Activated CD4-positive, alpha-beta T cell treated with anti-CD3 and anti-CD28 coated beads, Interleukin-2, amount 50 U/mL, for 24 hours (primary cell): ENCODE measurements at places on chromosomes 12 and 14.

DNA sequence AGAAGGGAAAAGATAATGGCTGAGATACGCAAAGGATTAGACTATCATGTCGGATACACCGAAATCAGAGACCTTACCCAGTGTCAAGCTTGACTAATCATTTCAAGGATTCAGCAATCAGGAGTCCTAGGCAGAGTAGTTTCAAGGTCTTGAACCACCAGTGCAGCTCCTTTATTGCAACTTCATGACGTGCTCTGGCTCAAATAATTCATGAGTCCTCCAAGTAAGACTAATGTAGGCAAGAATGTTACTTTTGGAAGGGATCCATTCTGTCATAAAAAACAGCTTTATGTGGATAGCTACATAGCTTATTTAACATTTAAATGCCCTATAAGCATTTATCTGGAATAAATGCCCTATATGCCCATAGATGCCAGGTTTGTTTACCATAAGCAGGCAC is 123.2 kb downstream of the LMO3 start:
- no peak for DNase-seq

DNA sequence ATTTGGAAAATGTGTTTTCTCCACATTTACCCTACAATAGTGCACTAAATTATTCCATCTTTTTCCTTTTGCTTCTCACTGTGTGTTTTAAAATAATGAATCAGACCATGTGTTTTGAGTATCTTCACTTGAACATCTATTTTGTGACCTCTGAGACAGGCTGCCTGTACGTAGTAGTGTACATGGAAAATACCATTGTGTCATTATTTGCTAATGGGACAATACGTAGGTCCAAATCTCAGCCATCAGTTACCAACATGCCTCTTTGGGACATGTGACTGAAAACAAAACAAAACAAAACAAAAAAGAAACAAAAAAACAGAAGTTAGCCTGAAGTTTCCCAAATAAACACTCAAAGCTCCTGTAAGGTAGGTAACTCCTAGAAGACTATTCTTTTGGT is 7.1 kb upstream of the MYF6 start:
- DNase-seq = no peak

DNA sequence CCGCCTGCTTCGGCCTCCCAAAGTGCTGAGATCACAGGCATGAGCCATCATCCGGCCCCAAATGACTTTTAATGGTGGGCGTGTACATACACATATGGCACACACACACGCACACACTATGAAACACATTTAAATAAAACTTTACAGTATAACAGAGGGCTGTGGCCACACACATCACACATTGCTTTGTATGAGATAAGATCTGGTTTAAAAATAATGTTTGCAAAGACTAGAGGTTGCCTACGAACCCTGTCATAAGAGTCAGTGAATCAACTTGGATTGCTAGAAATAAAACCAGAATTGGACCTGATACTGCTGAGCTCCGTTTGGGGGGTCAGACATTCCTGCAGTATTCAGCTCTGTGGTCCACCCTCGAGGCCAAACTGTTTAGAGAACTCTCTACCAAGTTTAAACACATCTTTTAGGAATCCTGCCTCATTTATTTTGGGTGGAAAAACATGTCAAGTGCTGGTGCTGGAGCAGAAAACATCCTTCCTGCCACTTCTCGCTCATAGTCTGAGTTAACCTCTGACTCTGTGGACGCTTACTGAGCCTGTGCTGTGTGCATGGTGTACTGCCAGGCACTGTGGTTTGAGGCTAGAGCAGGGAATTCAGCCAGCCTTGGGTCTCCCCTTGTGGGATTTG is 47.8 kb upstream of the EML1 start:
- no peak for DNase-seq

GRCh38 chr14:29355331-29355730 is 572.3 kb downstream of the PRKD1 start:
- DNase-seq = no peak

DNA sequence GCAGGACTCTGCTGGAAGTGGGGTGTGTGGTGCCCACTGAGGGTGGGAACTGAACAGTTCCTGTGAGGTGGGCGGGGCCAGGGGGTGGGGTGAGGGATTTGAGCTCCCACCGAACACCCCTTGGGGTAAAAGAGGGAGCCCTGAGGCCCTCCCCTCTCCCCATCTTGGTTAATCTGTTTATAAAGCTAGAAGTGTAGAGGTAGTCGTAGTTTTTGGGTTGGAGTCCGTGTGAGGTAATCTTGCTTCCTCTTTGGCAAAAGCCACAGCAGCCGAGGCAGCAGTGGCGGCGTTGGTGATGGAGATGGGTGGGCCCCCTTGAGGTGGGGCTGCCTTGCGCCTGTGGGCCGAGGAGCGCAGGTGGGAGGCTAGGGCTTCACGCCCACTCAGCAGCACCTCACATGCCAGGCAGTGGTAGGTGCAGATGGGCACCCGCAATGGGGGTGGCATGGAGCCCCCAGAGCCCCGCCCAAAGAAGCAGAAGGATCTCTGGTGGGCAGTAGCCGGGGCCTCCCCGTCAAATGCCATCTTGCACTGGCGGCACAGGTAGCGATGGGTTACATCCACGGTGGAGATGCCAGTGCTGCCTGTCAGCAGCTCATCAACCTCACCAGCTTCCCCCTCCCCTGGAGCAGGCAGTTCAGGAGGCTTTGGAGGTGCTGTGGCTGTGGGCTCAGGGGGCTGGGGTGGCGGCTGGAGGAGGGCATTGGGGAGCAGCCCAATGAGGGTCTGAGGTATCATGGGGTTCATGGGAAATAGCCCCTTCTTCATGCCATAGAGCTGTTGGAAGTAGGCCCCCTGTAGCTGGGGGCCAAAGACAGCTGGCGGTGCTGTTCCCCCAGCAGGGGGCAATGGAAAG is 29.6 kb downstream of the ZFHX2 start:
- DNase-seq = no peak

DNA sequence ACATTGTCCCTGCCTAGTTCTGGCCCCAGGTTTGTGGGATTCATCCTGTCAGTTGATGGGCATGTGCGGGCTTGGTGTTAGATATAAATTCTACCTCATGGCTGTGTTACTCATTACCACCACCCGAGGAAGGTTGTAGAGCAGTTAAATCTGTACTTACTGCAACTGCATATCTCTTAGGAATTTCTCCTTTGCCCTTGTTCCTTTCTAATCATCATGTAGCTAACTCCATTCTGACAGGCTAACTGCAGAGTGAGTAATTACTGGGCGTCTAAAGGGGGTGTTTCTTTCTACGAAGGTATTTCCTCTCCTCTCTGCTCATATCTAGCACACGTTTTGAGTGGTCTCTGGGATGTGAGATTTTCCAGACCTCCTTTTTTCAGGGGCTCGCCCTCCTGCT is 1076.7 kb downstream of the TMTC2 start:
- DNase-seq = no peak

DNA sequence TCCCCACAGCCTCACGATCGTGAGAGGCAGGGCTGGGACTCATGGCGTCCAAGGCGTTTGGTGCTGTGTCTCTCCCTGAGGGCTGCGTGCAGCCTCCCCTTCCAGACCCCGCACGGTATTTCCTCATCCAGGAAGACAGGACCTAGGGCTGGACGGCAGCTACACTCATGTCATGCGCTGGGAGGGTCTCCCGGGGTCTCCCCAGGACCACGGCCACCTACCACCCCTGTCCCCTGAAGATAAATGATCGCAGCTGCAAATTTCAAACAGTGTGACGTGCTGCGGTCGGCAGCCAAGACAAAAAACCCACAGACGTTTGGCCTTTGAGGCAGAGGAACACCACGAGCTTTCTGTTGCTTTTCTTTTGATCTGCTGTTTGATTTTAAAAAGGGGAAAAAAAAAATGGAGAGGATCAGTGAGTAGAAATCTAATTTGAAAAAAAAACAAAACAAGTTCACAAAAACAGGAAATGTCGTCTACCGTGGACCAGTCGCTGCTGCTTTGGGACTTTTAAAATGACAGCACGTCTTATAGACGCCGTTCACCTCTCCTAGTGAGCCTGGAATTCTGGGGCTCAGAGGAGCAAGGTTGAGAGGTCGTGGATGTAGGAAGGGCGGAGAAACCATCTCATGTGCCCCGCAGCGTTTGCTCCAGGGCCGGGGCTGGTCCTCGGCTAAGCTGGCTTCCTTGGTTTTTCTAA is 237.6 kb downstream of the SLC41A2 start:
- DNase-seq = no peak

GRCh38 chr12:14665354-14666348 is 30.7 kb downstream of the GUCY2C start:
- DNase-seq = no peak

DNA sequence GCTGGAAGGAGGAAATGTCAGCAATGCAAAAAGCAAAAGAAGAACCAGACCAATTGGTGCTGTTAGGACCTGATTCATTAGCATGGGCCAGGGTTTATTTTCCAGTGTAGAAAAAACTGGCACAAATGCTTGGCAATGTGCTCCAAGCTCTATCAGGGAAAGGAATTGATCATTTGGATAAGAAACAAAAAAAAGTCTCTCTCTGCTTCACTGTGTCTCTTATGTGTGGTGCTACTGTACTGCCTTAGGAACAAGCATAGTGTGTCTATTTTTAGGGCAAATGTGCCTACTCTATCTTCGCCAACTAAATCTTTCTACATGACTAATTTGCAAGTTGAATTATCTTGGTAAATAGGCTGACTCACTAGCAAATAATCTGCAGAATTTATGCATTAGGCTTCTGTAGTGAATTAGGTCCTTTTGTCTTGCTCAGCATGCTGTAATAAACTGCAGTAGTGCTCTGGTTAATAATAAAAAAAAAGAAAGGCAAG is 236.7 kb downstream of the MDGA2 start:
- no peak for DNase-seq

GRCh38 chr14:92887157-92887556 is 35.8 kb upstream of the CHGA start:
- DNase-seq = no peak

DNA sequence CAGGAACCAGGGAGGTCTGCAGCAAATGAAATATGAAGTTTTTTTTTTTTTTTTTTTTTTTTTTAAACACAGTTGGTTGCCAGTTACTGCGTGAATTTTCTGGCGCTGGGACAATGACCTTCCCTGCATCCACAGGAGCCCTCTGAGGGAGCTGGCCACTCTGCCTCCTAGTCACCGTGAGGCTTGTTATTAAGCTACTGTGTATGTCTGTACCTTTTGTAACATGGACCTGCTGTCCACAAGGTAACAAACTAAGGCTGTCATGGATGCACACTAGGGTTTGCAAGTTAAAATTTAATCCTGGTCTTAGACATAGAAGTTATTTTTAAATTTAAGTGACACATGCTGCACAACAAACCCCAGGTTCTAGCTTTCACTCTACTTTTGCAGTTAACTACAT is 211.0 kb downstream of the SSPN start:
- DNase-seq = no peak

GRCh38 chr12:560691-561390 is 101.1 kb downstream of the B4GALNT3 start:
- DNase-seq = no peak

- DNase-seq = no peak
These were observed 89.2 kb upstream of the TMEM263 start for GRCh38 chr12:106866426-106867080.

GRCh38 chr14:69317102-69317755 is 57.3 kb downstream of the GALNT16 start:
- no peak for DNase-seq

GRCh38 chr14:54427871-54428270 is 13.3 kb downstream of the CNIH1 start:
- DNase-seq = no peak

DNA sequence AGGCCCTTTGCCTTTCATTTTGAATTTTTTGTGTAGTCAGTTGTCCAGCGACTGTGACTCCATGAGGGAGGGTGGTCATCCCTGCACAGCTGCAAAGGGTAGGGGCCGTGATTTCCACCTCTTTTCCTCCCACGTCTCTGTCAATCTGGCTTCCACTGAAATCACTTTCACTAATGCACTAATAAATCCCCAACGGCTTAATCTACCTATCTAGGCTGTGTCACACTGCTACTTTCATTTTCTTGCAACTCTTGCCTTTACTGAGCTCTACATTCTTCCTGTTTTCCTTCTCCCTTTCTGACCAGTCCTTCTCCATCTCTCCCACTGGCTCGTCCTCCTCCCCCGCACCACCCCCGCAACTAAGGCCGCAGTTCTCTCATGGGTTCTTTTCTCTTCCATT is 212.3 kb upstream of the FOXN3 start:
- no peak for DNase-seq

DNA sequence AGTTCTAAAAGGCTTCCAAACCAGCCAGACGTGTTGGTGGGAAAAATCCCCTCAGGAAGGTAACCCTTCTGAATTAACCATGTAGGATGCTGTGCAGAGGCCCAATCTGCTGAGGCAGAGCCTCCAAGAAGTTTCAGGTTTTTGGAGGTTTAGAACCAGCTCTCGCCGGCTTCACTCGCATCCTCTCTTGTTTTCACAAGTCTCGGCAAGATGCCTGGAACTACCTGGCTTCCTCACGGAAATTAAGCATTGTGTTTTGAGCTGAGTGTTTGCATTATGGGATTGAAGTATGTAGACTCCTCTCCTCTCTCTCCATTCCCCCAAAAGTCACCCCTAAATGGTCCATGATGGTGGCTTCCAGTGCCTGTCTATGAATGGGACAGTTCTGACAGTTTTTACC is 20.6 kb downstream of the LTBP2 start:
- DNase-seq = no peak

DNA sequence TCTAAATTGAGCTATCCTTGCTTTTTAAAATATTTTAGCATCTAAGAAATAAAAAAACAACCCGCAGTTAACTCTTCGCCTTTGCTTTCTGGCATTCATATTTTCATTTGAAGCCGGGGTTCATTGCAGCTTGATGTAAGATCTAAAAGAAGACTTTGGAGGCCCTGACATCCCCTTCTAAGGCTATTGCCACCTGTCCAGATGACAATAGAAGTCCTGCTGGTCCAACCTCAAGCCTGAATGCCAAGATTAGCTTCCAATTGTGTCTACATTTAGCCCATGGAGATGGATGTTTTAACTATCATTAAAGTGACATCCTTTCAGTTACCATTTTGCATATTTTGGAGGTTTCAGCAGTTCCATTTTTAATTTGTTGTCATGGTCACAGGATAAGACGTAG is 51.6 kb upstream of the ATP2A2 start:
- no peak for DNase-seq

DNA sequence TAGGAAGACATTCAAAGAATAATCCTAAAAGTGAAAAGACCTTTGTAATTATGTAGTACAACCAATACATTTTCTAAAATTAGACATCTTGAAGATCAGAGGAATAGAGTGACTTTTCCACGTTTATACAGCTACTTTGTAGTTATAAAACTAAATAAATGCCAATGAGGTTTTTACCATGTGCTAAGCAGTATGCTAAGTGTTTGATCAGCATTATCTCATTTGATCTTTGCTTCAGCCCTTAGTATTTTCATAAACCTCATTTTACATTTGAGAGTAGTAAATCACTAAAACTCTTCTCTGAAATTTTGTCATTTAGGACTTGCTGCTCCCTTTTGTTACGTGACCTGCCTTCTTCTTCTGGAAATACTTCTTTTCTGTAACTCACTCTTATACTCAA is 13.6 kb downstream of the MBIP start:
- DNase-seq = no peak

DNA sequence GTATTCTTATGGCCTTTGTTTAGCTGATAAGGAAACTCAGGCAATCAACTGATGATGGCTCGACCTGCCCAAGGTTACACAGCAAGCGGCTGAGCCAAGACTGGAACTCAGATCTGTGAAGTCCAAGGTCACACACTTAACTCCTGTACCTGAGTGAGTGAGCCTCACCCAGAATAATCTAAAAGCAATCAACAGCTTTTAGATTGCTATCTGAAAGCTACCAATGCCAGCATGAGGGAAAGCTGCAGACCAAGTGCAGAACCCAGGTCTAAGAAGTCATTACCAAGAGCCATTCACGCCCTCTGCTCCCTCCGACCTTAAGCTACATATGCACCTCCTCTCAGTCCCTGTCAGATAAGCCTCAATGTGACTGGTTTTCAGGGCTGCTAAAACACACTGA is 12.1 kb downstream of the APPL2 start:
- DNase-seq = no peak

GRCh38 chr12:14395074-14395778 is 29.7 kb downstream of the ATF7IP start:
- no peak for DNase-seq
